Cortex of kidney (tissue), 1 donor: ENCODE measurements at places on chromosomes 5 and 9.

GRCh38 chr5:77029376-77029885 is 773 bp upstream of the AGGF1 start:
- DNase-seq, result no peak

GRCh38 chr5:35622974-35623373 is 5.3 kb downstream of the SPEF2 start:
- DNase-seq, result no peak

GRCh38 chr9:21160178-21160577 is 6.3 kb downstream of the IFNA21 start:
- DNase-seq, result no peak

DNA sequence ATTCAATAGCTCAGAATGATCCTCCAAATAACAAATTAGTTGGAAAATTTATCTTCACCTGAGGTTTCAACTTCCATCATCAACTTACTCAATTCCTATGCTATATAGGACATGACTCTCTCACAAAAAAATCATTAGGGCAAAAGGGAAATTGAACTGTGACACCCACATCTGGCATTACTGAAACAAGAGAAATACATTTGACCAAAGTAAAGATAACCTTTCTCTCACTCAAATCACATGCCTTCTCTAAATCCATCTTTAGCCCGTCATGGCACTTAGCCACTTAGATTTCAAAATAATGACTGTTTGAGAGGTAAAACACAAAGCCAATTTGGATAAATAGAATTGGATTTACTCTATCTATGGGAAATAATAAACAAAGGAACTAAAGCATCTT is 126.4 kb downstream of the ADAMTS6 start:
- no peak for DNase-seq

GRCh38 chr9:98994172-98995058 is 50.7 kb downstream of the COL15A1 start:
- no peak for DNase-seq

- DNase-seq, result no peak
Measured at GRCh38 chr5:72388646-72389045, 68.5 kb downstream of the PTCD2 start.

- DNase-seq, result no peak
Measured at GRCh38 chr5:2022436-2022835, 139.7 kb upstream of the IRX4 start.

DNA sequence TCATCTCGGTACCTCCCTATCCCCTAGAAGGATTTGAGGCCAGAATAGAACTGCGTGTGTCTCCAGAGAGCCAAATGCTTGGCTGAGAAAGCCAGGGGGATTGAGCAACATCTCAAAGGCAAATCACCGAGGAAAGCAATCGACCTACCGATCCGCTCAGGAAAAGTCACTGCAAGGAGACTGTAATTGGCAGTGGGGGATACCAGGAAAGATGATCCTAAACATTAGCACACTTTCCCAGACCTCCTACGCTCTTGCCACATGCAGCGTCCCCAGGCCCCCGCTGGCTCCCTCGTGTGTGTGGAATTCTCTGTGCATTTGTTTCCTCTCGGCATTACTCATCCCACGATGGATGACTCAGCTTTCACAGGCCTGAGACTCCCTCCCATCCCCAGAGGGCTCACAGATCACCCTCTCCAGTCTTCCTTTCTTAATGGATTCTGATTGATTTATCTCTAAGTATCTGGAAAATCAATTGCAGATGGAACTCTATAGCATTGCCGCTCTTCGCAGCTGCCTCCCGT is 82.2 kb upstream of the ICE1 start:
- DNase-seq, result no peak

GRCh38 chr5:2738156-2738699 is 13.2 kb downstream of the IRX2 start:
- DNase-seq, result no peak

GRCh38 chr5:171162596-171162995 is 146.5 kb upstream of the TLX3 start:
- DNase-seq, result no peak

DNA sequence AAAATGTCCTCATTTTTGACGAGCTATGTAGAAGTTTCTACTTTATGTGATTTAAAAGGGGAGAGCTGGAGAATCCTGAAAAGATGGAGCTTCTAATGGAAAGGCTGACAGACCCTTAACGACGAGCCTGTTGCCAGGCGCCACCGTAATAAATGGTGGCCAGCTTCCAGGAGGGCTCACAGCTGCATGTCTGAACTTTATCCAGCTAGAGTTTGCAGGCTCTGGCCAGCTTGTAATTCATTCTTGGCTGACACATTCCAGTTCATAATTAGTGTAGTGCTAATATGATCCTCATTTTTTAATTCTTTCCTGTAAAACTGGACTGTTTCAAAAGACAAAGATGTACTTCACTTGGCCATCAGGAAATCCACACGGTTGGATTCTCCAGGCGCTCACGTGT is 246.7 kb downstream of the GAS1 start:
- DNase-seq, result no peak

DNA sequence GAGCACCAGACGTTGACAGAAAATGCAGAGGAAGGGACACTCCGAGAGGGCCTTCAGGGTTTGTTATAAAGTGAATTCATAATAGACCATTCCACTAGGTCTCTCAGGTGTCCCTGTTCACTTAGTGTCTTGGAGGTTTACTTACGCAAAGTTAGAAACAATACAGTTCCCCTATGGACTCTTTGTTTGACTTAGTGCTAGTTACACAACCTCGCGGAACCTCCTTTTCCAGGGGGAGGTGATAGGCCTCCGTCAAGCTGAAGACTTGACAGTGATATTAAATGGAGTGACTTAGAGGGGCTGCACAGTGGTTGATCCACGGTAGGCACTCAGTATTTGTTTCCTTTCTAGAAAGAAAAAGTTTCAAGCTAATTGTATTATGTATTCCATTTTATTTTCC is 1.3 kb downstream of the CCT5 start:
- DNase-seq, result no peak

GRCh38 chr9:109912082-109912582 is 132.1 kb downstream of the PALM2AKAP2 start:
- no peak for DNase-seq

DNA sequence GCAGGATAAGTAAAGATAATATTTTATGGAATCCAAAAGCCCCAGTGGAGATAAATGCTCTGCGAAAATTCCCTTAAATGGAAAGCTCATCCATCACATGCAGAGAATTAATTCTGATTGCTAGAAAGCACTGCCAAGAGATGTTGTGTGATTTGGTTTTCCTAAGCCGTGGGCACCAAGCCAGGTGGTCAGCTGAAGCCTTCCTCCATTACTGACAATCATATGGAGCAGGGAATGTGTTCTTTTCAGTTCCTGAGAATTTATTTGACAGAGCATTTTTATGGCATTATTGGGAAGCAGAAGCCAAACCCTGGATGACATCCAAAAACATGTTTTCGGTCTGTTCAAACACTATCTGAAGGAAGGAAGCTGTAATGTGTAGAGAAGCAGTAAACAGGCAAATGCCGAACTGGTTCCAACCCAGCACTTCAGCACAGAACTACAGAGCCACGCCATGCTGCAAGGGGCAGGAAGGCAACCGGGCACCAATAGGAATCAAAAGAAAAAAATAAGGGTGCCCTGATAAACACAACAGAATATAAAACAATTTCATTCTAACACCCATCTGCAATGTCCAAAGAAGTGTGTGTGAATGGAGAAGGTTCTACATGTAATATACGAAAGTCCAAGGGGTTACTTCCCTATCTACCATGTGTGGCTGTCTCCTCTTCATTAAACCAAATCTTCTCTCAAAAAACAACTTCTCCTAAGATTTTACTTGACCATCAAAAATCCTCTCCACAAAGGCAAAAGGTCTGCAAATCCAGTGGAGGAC is 12.3 kb downstream of the ARSB start:
- no peak for DNase-seq

DNA sequence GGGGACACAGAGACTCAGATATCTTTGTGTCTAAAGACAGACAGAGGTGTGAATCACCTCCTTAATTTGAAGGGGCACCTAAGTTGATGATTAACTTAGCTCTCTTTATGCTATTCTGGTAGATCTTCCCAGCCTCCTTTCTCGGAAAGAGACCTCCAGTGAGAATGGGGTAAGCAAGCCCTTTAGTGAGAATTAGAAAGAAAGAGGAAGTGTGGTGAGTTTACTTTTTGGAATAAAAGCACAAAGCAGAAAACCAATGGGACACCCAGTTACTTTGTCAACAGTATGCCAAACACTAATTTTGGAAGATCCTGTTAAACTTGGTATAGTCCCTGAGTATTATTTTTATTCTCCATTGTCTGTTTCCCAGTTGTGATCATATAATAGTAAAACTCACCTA is 302.8 kb upstream of the RASA1 start:
- DNase-seq, result no peak

DNA sequence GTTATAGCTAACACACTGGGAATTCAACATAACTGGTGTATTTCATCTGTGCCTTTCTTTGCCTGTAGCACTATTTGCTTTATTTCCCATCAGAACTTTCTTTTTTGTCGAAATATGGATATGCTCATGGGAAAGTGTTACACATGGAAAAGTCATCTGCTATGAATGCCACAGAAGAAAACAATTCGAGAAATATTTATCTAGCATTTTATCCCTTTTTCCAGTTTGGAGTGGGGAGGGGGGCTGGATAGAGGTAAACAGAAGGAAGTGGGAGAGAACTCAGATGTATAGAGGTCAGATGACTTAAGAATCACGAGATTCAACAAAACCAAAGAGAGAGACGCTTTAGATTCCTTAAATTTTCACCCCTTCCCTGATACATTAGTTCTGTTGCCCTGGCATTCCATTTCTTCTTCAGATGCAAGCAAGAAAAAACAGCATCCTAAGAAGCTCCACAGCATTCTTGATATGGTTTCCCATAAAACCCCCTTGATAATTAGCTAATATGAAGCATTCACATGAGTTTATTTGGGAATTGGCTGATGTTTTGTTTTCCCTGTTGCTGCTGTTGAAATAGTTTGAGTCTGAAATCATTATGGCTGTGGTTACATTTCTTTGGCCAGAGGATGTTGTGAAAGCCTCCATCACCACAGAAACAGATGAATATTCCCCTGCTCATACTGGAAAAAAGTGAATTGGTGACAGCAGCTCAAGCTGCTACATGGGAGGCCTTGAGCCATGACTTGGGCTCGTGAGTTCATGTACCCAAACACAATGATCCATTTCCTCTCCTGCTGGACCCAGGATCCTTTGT is 335.8 kb upstream of the DAB2 start:
- DNase-seq, result no peak

DNA sequence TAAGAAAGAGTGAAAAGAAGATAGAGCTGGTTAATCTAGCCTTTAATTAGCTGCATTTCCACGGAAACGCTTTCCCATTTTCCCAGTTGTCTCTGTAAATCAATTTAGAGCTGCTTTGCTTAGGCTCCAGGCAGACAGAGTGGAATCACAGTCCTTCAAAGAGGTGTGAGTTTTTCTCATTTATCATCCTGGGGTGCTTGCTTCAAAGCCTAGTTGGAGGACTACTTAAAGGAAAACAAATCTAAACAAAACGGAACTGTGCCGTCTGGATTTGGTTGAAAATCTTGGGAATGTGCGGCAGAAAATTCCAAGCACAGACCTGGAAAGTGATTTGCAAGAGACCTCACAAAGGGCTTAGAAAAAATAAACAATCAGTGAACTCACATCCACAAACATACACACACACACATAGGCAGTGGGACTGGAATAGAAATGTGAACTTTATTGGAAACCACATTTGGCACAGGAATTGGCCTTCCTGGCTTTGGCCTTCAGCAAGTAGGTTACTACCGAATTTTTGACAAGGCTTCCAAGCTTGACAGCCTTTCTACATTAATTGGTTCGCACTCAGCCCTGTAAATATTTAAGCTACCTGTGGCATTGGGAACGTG is 235.2 kb upstream of the SLC24A2 start:
- DNase-seq, result no peak

DNA sequence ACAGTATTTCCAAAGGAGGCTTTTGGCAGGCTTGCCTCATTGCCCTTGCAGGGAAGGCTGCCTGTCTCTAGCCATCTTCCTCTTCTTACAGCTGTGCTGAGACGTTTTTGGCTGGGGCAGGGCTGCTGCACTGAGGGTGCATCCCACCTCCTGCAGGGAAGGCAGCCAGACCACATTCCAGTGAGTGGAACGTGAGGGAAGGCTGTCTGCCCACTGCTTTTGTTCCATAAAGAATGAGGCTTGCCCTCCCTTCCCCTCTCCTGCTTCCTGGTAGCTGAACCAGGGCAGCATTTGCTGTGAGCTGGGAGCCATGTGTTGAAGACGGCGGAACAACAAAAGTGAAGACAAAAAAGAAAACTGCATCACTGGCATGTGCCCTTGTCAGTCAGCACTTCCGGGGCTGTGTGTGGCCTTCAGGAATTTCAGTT is 16.8 kb downstream of the MGAT1 start:
- DNase-seq, result no peak

GRCh38 chr5:28691526-28691925 is 1653.1 kb upstream of the CDH9 start:
- DNase-seq, result no peak

DNA sequence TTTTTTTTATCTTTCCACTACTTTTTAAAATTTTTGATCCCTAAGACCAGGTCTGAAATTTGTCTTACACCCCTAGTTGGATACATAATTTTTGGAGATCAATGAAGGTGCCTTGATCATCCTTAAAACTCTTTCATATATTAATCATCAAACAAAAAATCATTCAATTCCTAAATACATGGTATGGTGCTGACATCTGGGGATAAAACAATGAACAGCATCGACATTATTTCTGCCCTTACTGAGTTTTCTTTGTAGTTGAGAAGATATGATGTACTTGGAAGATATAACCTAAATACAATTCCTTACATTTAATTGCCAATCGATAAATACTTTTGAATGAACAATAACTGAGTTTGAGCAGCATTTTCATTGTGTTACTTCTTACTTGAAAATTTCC is 18.3 kb downstream of the SPINK9 start:
- no peak for DNase-seq

DNA sequence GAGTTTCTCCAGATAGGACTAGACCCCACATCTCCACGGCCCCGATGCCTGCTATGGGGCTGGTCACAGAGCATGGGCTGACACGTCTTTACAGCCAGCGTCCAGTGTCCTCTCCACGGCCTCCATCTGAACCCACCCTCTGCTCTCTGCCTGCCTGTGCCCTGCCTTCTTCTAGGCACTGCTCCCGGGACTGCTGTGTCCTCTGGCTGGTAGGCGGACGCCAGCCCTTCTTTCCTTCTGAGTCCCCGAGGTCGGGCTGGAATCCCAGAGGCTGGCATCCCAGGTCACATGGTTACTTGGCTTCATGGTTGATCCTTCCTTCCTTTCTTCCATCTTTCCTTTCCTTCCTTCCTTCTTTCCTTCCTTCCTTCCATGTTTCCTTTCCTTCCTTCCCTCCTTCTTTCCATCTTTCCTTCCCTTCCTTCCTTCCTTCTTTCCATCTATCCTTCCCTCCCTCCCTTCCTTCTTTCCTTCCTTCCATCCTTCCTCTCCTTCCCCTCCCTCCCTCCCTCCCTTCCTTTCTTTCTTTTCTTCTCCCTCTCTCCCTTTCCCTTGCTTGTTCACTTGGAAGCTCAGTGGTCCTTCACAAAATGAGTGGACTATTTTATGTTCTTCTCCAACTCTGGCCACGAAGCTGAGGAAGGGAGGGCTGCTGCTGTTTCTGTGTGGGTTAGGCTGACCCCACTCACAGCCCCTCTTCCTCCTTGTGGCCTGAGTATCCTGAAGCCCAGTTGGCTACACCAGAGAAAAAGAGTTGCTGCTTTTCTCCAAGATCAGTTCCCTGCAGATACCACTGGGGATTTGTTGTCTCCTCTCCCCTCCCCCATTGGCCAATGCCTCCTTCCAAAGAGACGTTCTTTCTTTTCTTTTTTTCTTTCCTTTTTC is 66.8 kb upstream of the NEURL1B start:
- no peak for DNase-seq

GRCh38 chr9:127214421-127215267 is 49.9 kb upstream of the GARNL3 start:
- DNase-seq, result no peak

GRCh38 chr5:1930501-1930879 is 47.8 kb upstream of the IRX4 start:
- DNase-seq, result no peak
